HCT116 (cell line): ENCODE measurements at places on chromosomes 16 and 17.

GRCh38 chr16:25035494-25036405 lies 20.6 kb upstream of the ARHGAP17 start:
- no peak for DNase-seq

GRCh38 chr17:64315032-64315490 lies 52.0 kb upstream of the TEX2 start:
- DNase-seq = no peak

GRCh38 chr16:28986492-28986891 lies 1.6 kb downstream of the LAT start:
- no peak for DNase-seq

GRCh38 chr17:73464447-73464846 lies 152.6 kb upstream of the CDC42EP4 start:
- no peak for DNase-seq

DNA sequence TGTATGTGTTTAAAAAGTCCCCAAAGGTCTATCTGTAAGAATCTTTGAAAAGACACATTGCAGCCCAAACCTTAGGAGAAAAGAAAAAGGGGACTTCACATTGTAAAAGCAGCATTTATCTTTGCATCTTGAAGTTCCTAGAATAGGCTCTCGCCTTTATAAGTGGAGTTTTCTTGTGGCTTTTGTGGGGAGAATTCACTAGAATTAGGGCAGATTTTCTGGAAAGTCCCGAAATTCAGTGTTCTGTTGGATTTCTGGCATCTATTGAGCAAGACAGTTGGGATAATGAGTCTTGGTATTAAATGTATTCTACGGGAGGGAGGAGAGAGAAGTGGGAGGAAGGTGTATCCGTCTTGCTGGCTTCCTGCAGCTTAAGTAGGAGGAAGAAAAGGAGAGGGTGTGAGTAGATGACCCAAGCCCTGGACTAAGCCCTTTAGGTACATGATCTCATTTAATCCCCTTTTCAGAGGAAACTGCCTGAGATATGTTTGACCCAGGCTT lies 62.6 kb downstream of the PRKCA start:
- no peak for DNase-seq

DNA sequence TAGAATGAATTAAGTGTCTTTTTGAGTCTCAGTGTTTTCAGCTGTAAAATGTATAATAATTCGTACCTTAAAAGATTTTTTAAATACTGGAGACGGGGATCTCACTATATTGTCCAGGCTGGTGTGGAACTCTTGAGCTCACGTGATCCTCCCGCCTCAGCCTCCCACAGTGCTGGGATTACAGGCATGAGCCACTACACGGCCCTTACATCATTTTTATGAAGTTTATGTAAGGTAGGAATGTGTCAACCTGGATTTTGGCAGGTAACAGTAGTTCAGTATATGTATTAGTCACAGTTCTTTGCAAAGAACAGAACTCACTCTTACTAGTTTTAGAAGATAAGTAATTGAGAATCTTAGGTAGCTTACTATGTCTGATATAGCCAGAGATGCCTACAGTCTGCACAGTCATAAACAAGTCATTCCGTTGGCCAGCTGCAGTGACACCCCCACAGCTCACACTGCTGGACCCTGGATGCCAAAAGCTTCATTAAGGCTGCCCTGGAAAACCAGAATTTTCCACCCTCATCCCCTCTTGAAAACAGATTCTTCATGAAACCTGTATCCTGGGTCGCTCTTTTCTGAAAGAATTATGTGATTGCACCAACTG lies 583 bp upstream of the COX6A2 start:
- DNase-seq = no peak

GRCh38 chr17:64580384-64581315 lies 73.9 kb downstream of the CEP95 start:
- DNase-seq = no peak

DNA sequence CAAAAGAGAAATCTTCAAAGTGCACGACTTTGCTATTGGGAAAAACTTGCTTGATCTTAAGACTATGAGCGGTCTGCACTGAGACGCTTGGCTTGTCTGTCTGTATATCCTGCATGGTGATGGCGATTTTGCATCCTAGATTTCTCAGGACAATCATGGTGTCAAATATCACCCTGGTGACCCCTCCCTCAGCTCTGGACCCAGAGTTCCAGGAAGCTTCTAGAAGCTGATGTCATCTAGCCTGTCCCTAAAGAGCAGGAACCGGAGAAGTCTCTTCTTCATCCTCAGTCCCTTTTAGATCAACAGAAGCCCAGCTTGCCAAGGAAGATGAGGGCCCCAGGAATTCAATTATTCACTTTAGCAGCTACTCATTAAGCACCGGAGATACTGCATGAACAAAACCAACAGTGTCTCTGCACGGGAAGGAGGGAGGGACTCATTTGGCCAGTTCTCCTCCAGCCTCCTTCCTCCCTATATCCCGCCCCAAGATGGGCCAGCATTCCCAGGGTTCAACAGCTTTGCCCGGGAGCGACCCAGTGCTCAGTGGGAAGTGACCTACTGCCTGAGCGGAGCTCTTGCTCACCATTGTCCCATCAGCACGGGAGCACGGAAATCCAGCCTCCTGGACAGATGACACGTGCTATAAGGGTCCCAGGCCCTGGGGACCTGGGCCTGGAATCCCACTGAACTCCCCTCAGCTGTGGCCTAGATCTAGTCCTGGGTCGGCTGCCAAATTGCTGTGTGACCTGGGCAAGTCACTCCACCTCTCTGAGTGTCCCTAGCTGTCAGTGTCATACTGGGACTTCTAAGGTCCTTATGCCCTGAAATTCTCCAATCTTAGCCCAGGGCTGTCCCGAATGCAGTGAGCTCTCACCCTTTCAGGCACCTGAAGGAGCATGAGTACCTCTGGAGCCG lies 3.8 kb downstream of the EMP2 start:
- no peak for DNase-seq

DNA sequence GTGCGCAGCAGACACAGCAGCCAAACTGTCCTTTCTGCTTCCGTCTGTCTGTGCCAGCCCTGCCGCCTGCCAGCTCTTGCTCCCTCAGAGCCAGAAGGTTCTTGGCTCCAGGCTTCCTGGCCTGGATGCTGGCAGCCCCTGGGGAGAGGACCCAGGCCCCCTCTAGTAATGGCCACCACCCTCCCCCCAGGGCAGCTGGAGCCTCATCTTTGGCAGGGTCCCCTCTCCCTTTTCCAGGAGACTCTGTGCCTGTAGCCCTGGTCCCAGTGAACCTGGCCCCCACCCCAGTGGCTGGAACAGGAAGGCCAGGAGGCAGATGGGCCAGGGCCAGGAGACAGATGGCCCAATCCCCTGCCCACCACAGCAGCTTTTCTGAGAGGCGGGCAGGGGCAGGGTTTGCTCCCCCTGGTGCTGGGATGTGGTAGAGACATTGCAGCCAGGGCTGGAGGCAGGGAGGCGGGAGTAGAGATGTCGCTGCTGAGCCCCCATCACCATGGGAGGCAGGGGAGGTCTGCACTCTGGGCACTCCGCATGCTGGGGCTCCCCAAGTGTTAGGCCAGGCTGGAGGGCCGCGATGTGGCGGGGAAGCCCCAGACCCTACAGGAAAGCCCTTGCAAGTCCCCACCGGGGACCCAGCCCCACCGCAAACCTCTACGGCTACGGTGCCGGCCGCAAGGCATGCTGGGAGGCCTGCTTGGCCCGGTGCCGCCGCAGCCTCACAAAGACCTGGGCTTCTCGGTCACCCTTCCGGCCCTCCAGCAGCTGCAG lies 16.7 kb downstream of the UNC13D start:
- DNase-seq = no peak

DNA sequence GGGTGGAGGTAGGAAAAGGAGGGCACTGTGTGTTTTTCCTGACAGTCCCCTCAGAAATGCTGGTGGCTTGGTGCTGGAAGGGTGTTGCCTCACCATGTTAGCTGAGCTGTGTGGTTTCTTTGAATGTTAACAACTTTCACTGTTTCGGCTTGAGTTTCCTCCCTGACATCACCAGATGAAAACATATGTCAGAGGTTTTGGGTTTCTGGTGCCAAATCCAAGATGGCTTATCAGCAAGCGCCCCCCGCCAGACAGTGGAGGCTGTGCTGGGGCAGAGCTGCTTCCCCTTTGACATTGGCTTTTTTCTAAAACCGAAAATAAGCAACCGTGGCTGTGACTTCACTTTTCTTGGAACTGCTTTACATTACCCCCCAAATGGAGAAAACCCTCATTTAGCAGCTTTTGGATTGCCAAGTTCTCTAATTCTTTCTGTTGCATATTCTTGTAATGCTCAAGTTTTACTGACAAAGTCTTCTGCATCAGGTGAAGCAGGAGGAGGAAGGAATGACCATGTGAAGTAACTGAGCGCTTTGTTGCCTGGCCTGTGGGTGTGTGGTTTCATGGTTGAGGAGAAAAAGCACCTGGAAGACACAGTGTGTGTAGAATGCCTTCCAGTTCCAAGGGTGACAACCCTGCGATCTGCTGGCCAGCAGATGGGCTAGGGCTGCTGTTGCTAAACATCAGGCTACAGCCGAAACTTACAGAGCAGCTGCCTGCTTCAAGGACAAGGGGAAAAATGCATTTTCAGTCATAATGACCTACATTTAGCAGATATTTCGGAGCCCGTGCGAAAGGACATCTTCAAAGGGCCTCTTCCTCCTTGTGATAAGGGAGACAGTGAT lies 9.7 kb downstream of the RMI2 start:
- no peak for DNase-seq

GRCh38 chr17:32627239-32627996 lies 140.6 kb downstream of the CDK5R1 start:
- DNase-seq = no peak

DNA sequence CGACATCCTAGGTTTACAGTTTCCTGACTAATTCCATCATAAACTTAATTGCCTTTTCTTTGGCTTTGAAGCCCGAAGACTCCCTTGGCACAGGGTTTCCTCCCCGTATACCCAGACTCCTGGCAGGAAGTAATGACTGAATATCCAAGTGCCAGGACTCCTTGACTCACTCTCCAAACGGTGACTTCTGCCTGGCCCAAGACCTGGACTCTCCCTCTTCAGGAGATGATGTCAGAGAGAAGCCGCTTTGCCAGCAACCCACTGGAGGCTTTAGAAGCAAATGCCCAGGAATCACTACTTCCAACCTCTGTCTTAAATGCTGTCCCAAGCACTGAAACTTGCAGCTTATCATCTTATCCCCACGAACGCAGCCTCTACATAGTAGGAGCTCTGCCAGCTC lies 146.5 kb downstream of the RGS9 start:
- DNase-seq = no peak

DNA sequence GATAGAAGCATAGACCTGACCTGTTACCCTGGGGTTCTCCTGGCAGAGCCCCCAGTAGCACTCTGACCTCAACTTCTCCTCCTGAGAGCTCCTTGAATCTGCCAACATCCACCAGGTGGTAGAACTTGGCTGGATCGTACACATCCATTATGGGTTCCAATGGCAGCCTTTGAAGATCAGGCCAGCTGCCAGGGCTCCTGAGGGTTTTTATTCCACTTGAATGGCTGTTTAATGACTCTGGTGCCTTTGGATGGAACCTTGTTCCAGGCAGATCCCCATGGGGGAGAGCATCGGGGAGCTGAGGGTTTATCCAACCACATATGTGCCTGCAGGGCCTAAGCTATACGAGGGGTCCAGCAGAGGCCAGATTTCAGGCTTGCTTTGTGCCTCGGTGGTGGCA lies 47.1 kb upstream of the CLEC19A start:
- DNase-seq = no peak

GRCh38 chr17:79944251-79944812 lies 91.3 kb downstream of the TBC1D16 start:
- DNase-seq = no peak

DNA sequence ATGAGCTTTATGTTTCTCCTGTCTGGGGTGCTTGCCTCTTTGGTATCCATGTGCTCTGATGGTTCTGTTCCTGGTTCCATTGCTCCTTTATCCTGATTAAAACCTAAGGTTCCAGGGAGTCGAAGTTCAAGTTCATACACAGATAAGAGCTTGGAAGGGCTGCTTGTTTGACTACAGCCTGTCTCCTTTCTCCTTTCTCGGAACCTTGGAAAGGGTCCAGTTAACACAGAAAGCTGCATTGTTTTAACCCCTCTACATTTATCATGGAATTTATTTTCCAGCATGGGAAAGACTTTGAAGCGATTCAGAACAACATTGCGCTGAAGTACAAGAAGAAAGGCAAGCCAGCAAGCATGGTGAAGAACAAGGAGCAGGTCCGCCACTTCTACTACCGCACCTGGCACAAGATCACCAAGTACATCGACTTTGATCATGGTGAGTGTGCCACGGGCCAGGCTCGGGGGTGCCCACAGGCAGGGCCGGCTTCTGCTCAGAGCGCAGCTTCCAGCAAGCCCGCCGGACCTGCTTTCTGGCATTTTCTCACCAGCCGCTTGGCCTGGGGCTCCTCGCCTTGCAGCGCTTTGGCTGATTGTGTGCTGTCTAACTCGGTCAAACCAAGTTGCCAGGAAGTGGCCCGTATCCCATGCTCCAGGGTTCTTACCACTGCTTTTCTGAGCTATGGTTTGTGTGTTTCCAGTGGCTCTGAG lies 19.9 kb downstream of the CRAMP1 start:
- DNase-seq = no peak

DNA sequence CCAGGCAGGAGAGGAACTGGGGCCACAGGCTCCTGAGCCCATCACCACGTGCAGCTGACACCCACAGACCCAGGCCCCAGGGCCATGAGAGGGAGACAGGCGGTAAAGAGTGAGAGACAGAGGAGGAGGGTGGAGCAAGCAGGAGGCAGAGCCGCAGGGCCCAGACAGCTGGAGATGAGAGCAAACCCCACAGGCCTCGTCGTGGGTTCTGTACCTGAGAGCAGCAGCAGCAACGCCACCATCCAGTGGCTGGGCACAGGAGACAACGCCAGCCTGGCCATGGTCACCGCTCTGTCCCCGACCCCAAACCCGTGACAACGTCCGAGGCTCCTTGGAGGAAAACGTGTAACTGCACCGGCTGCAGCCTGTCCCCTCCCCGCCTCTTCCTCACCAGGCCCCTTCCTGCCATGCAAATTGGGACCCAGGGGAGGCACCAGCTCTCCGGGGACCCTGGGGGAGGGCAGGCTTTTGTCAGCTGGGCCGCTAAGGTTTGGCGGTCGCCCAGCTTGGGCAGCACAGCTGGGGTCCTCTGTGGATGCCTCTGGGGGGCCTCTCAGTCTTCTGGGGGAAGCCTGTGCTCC lies at the start of gene CD79B:
Gene CD79B (minus strand): TSS at position 351 of the 581 bp plus-strand sequence. CDS start 70 bp downstream, at position 281.
- DNase-seq = no peak

- DNase-seq = no peak
Observed at GRCh38 chr16:57039148-57039812, 49.9 kb downstream of the NLRC5 start.
